CD4-positive, alpha-beta T cell treated with Interleukin-2 at 100 ng/mL for 4 hours (primary cell): ENCODE measurements at places on chromosomes 5 and 9.
A peak's percentile ranks its signal among the peaks of the same experiment; 100 is the strongest.

GRCh38 chr9:129338724-129339430 is 160.8 kb upstream of the IER5L start:
- DNase-seq = no peak

DNA sequence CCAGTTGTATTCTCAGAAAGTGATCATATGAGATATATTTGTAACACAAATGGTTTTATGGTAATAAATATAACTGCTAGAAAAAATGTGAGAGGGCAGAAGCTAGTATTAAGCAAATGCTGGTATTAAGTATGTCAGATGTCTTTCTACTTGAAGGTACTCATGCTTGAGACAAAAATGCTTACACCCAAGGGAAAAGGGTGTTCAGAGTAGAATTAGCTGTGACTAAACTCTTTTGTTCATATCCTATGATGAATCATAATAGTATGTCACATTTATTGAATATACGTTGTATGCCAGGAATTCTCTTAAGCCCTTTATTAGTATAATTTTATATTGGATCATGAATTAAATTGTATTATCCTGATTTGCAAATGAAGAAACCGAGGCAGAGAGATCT is 2.2 kb downstream of the ADGRV1 start:
- no peak for DNase-seq

- DNase-seq = no peak
Measured at GRCh38 chr5:173012882-173013281, 29.3 kb downstream of the ATP6V0E1 start.

GRCh38 chr9:136519263-136520052 is 26.4 kb downstream of the NOTCH1 start:
- DNase-seq = no peak

DNA sequence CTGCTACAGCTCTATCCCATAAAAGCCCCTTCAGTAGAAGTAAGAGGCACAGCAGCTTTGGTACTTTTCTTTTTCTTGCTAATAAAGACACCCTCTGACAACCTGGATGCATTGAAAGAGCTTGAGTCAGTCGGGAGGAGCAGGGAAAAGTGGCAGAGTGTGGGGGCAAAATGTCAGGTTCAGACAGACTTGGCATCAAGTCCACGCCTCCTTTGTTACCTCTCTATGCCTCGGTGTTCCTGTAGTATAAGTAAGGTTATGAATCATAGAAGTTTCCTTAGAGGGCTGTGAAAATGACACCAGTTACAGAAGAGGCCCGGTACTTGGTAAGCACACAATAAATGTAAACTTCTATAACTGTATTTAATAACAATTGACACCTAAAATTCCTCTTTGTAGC is 133.9 kb downstream of the ESM1 start:
- no peak for DNase-seq

DNA sequence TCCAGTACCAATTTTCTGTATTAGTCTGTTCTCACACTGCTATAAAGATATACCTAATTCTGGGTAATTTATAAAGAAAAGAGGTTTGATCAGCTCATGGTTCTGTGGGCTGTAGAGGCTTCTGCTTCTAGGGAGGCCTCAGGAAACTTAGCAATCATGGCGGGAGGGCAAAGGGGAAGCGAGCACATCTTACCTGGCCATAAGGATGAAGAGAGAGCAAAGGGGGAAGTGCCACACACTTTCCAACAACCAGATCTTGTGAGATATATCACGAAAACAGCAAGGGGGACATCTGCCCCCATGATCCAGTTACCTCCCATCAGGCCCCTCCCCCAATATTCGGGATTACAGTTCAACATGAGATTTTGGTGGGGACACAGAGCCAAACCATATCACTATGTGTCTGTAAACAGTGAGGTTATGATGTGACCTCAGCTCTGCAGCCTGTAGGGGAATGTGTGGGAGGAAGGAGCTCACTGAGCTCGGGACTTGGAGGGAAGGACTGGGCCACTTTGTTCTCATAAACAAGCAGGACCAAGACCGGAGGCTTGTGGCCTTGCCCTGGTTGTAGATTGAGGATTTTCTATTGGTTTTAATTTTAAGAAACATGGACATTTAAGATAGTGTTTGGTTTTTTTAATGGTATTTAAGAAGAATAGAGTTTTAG is 85.2 kb downstream of the EHMT1 start:
- DNase-seq = no peak

DNA sequence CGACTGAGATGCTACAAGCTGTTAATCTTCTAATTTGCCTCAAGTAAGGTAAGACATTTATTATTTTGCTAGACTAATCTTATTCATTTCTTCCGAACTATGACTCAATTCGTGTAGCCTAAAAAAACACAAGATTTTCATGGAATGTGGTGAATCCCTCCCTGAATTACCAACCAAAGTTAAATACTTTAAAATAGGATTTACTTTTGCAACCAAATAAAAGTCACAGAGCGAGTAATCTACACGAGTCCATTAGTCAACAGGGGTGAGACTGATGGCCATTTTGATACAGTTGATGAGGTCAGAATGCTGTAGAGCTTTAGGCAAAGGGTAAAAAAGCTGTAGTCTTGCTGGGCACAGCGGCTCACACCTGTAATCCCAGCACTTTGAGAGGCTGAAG is 13.1 kb upstream of the BNC2 start:
- DNase-seq = no peak

DNA sequence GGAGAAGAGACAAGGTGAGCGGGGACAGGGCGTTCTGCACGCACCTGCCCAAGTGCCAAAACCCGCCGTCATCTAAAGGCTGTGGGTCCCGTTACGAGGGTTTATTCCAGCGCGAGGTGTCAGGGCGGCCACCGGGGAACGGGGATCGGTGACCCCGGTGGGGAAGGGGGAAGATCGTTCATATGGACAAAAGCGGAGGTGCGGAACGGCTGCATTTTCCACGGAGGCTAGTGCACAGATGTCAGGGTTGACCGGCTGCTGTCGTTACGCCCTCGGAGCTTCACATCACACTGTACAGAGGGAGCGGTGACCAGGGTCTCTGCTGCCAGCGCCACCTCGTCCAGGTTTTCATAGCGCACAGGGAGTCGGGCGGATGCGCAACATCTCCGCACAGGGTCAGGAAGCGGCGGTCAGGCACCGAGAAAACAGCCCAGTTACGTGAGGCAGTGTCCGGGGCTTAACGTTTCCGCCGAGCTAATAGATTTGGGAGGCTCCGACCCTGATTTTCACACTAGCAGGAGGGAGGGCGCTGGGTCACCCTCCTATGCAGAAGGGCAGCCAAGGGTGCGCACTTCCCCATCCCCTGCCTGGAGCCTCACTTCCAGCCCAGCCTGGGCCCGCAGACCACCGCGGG is 13.5 kb downstream of the BTNL9 start:
- DNase-seq = no peak

DNA sequence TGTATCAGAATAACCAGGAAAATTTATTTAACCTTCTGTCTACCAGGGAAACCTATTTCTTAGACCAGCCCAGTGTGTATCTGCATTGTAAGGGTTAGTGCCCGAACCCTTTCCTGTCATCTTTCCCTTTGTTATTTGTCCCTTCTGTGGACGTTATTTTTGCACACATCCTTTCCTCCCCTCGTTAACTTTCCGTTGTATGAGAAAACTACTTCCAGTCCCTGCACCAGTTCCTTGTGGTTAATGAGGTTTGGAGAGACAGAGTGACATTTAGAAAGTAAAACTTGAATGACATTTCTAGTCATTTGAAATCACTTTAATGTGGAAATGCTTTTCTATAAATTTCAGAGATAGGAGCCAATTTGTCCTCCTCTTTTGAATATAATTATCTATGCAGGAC is 4.3 kb upstream of the IFNB1 start:
- DNase-seq = no peak

GRCh38 chr9:104743376-104743985 is 4.0 kb upstream of the NIPSNAP3A start:
- DNase-seq = peak; percentile 73
